Bronchial epithelial cell (primary cell): ENCODE measurements at places on chromosomes 3 and 15.

GRCh38 chr3:56303487-56303886, 164.8 kb downstream of the ERC2 start:
- peak; percentile 32 for DNase-seq

GRCh38 chr15:77186594-77187011, 115.7 kb upstream of the TSPAN3 start:
- DNase-seq, result peak; percentile 17

DNA sequence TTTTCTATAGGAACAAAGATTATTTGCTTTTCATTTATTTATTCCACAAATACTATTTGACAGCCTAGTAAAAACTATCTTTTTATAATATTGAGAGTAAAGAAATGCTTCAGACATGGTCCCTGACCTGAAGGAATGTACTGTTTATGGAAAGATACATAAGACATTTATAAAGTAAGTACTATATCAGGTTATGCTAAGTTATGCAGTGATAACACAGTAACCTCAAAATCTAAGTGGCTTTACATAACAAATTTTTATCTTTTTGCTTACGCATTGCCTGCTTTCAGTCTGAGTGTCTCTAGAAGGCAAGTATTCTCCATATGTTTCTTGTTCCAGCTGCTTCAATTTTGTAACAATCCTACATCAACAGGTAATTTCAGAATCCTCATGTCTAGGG, 694.0 kb downstream of the SQOR start:
- DNase-seq, result no peak

- no peak for DNase-seq
These were observed 267.8 kb upstream of the CNTN4 start for GRCh38 chr3:1830851-1831250.

DNA sequence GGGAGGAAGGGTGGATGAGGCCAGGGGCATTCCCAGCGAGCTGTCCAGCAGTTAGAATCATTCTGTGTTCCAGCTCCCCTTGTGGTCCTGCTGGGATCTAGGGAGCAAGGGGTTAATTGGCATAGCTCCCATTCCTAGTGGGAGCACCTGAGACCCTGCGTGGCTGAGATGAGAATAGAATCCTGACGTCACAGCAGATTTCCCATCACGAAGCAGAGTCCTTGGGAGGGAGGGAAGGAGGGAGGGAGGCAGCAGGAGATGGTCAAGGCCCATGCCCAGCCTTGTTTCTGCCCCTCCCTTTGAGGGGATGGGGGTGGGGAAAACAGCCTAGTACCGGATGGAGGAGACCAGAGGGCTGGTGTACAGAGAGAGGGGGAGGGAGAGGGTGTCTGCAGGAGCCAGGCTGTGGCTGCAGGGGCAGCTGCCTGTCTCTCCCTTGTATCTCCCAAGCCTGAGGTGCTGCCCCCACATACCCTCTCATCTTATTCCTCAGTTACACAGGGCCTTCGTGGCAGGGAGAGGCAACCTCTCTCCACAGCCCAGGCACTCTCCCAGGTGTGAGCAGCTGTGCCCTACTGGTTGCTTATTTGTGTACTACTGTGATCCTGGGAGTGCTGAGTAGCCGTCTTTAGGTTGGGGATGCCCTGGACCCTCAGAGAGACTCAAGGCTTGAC, 5.4 kb downstream of the TYRO3 start:
- DNase-seq, result no peak

DNA sequence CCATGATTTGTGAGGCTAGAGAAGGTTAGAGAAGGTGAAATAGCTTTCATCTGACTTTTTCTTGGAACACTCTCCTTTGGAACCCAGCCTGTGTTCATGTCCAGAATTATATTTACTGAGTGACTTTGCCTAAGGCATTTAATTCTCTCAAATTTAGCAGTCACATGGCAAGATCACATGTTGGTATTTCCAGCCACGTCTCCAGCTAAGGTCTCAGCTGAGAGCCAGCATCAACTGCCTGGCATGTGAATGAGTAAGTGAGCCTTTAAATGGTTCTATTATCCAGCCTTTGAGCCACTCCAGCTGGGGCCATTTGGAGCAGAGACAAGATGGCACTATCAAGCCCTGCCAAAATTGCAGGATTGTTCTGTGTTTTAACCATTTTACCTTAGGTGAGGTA, 130.2 kb upstream of the SGO1 start:
- no peak for DNase-seq

DNA sequence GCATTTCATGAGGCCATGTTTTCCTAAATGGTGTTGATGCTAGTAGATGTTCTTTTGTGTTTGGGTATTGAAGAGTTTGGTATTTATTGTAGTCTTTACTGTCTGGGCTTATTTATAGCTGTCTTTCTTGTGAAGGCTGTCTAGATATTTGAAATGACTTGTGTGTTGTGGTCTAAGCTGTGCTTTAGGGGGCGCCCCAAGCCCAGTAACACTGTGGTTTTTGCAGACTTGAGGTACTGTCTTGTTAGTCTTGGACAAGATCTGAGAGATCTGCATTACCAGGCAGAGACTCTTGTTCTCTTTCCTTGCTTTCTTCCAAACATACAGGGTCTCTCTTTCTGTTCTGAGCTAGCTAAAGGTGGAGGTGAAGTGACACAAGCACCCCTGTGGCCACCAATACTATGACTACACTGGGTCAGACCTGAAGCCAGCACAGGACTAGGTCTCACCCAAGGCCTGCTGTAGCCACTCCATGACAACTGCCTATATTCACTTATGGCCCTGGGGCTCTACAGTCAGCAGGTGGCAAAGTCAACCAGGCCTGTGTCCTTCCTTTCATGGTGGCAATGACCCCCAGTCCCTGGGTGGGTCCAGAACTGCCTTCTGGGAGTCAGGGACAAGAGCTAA, 152.1 kb upstream of the TBC1D5 start:
- peak; percentile 62 for DNase-seq

- no peak for DNase-seq
These were observed 286.6 kb upstream of the ADAMTS9 start for GRCh38 chr3:64974401-64974800.

DNA sequence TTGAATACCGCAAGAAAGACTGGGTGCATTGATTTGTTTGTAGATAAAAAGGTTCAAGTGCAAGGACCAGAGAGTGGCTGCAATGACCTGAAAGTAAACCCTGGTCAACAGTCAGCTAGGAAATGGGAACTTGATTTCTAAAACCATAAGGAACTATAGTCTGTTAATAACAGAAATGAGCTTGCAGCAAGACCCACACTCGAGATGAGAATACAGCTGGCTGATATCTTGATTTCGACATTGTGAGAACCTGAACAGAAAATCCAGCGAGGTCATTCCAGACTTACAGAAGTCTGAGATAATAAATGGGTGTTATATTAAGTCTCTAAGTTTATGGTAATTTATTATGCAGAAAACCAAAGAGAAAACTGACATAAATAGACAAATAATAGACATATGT, 177.3 kb downstream of the NFKBIZ start:
- no peak for DNase-seq

DNA sequence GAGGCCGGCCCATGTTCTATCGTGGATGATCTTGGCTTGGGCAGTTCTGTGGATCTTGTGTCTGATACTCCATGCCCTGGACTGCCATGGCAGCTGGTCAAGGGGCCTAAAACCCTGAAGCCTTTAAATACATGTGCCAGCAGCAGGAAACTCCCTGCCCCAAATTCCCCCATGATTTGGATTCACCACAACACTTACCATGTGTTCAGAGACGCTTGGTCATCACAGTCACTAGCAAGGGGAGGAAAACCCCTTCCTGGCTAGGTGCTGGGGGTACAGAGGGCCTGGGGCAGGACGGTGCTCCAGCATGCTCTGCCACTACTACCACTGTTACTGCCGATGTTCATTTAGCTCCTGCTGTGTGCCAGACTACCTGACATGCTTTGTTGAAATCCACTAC, 94.4 kb downstream of the DNAJB8 start:
- no peak for DNase-seq

- no peak for DNase-seq
These were observed 917.1 kb downstream of the PLOD2 start for GRCh38 chr3:145243875-145244274.

DNA sequence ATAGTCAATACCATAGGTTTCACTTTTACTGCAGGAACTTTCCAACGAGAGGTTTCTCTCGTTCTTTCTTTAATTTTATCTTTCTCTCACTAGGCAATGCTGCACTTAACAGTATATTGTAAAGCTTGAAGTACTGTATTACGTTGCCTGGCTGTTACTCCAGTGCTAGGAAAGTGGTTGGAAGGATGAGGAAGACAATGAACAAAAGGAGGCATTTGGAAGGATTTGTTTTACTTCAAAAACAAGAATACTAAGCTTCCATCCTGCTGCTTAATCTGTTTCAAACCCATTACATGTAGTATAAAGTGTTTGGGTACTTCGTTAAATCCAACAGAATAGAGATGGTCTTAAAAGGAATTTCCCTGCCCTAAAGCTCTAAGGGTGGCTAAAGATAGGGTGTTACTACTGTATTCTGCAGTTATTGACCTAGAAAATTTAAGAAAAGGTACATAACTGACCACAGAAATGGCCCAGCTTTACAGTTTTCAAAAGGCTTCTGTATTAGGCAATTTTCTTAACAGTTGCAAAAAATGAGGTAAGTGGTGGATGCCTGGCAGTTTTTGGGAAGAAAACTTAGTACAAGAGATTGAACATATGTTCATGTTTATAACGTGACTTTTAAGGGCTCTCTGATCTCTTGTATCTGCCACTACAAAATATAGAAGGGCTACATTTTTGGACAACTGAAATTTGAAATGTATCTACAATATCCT, 785 bp upstream of the IFT57 start:
- no peak for DNase-seq
